Upper lobe of right lung (tissue), 1 donor: ENCODE measurements at places on chromosomes 5 and 9. TPM values are rescaled to one million over a fixed set of nuclear protein-coding genes. Genes with fewer than 3 reads are reported as not detected.

ERAP2 gene
- total RNA-seq = 26.9 TPM

GFM2 gene
- total RNA-seq = 16.8 TPM

GRCh38 chr9:18722882-18723281 lies 248.9 kb downstream of the ADAMTSL1 start:
- no peak overlapping the region for H3K27ac ChIP-seq
- no peak overlapping the region for H3K4me3 ChIP-seq
- no peaks in the 10 kb centered on the region for H3K4me1 ChIP-seq
- H3K27me3 ChIP-seq = no peaks in the 10 kb centered on the region

DNA sequence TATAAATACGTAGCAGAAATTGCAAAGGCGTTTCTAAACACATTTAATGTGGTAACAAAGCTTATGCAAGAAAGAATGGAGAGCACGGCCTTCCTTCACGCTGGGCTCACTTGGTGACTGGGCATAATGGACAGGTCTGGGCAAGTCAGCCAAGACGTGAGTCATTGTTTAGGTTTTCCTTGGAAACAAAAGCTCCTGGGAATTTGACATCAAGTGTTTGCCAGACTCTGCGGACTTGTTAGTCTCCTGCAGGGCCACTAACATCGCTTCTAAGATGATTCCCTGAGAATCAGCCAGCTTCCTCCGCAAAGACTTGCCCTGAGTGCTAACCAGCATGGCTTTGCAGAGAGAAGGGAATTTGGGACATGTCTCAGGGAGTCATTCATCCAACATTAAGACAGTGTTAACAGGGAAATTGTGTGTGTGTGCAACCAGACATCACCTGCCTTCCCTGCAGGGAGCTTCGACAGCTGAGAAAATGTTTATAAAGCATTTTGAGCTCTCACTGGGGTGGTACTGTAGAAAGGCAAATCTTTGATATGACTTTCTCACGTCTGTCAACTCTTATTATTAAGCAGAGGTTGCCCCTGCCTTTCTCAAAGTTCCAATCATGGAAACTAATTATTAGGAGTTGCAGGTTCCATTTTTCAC lies 182.5 kb downstream of the NTRK2 start:
- H3K4me3 ChIP-seq = no peak overlapping the region
- peaks cover 7% of the 10 kb centered on the region for H3K4me1 ChIP-seq
- no peaks in the 10 kb centered on the region for H3K36me3 ChIP-seq
- no peak overlapping the region for H3K27ac ChIP-seq

LHX6 gene
- total RNA-seq = 16.9 TPM

DNA sequence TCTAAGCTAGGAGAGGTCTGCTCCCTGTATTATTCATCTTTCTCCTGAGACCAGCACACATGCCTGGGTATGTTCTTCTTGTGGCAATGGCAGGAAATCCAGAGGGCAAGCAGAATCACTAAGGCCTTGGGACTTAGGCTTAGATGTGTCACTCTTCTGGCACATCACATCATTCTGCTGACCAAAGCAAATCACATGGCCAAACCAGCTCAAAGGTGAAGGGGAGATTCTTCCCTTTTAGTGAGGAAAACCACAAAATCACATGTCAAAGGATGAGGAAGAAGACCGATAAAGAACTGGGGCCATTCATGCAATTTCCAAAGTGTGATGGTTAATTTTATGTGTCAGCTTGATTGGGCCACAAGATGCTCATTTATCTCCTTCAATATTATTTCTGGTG lies 5.7 kb upstream of the AGGF1 start:
- H3K4me1 ChIP-seq = no peaks in the 10 kb centered on the region
- no peak overlapping the region for H3K27ac ChIP-seq
- H3K27me3 ChIP-seq = peaks cover 10% of the 10 kb centered on the region
- no peak overlapping the region for H3K4me3 ChIP-seq
- H3K36me3 ChIP-seq = no peaks in the 10 kb centered on the region
